ENCODE measurements at places on chromosomes 12 and 14. TPM values are rescaled to one million over a fixed set of nuclear protein-coding genes. Genes with fewer than 3 reads are reported as not detected.

TMEM63C gene
- total RNA-seq = 2.0 TPM

GNG2 gene
- total RNA-seq = 8.3 TPM

NFKBIA gene
- 95.2 TPM for total RNA-seq

KLHDC1 gene
- total RNA-seq = 2.9 TPM

TSPAN8 gene
- total RNA-seq = 0.35 TPM

SMIM10L1 gene
- total RNA-seq = 2.3 TPM

HCAR3 gene
- not detected for total RNA-seq

CELA1 gene
- total RNA-seq = not detected

SLC39A2 gene
- total RNA-seq = 1.3 TPM

PARP2 gene
- 6.7 TPM for total RNA-seq
